ENCODE measurements at places on chromosomes 7 and 10.

DNA sequence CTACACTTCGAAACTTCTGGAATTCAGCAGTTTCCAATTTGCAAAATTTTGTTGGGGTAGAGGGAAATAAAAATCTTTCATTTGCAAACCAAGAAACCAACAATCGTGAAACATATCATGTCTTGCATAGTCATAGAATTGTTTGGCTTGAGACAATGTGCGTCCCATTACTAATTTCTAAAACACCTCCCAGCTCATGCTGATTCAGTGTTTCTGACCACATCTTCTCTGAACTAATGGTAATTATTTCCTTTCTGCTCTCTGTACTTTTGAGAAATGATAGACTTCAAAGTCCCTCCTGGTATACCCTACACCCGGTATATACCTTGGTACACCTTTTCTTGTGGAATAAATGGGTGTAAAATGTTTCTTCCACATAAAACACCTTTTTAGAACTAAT, 41.8 kb upstream of the TSPAN13 start:
- no peak for DNase-seq

DNA sequence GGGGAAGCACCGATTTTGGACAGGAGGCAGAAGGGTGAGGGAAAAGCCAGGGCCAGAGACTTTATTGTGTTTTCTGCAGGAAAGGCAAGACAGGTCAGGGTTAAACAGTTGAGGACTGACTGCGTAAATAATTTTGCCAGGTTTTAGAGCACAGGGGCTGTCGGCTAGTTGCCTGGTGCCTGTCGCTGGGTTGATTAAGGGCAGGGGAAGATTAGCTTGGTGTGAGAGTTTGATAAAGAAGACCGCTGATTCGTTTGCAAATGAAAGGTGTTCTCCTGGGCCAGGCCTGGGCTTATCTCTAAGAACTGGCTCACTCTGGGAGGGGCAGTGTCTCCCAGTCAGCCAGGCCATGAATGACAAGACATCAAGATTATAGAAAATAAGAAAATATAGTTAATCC, 75.6 kb downstream of the SLC37A3 start:
- DNase-seq = no peak

GRCh38 chr7:151759591-151760042, 117.3 kb downstream of the PRKAG2 start:
- DNase-seq = peak; percentile 31

- DNase-seq = no peak
These were observed 183.1 kb downstream of the GPAM start for GRCh38 chr10:112000466-112000865.

DNA sequence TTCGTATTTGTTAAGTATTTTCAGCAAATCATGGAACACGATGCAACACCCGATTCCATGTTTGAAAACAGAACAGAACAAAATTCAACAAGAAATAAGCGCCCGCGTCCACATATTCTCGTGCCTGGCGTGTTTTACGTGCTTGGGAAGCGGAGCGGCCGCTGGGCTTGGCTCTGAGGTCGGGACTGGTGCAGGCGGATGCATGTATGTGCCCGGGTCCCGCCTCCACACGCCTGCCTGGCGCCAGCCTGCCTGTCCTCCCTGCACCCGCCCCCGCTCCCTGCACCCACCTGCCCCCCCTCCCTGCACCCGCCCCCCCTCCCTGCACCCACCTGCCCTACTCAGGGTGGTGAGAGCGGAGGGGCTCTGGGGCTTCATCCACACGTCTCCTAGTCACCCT, 454.5 kb downstream of the DNAJB6 start:
- no peak for DNase-seq

DNA sequence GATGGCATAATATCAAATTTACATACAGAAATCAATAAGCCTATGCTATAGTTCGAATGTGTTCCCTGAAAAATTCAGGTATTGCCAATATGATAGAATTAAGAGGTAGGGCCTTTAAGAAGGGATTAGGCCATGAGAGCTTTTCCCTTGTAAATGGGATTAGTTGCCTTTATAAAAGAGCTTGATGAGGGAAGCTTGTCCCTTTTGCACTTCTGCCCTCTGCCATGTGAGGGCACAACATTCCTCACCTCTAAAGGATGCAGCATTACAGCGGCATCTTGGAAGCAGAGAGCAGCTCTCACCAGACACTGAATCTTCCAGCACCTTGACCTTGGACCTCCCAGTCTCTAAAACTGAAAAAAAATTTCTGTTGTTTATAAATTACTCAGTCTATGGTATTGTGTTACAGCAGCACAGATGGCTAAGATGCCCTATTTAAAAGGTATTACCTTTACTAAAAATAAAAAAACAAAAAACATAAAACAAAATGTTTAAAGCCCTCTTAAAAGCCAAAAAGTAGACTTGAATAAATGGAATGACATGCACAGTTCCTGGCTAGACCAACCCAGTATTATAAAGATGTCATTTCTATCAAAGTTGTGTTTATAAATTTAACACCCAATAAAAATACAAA, 909.6 kb downstream of the REEP3 start:
- no peak for DNase-seq

DNA sequence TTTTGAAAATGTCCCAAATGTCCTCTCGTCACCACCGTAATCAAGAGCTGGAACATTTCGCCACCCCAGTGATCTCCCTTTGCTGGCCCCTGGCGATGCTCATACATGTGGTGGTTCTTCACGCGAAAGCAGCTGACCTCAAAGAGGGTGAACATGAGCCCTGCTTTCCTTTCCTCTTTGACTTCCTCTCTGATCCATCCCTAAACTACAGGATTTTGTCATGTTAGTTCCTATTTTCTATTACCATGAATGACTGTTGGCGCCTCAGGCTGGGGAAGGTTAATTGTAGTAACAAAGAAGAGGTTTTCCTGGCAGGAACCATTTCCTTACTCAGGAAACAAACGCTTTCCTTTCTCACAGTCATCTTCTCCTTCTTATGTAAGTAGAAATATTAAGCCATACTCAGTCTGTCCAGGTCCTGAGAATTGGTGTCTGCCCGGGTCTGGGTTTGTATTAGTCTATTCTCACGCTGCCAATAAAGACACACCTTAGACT, 114.5 kb downstream of the INSYN2A start:
- DNase-seq = no peak

DNA sequence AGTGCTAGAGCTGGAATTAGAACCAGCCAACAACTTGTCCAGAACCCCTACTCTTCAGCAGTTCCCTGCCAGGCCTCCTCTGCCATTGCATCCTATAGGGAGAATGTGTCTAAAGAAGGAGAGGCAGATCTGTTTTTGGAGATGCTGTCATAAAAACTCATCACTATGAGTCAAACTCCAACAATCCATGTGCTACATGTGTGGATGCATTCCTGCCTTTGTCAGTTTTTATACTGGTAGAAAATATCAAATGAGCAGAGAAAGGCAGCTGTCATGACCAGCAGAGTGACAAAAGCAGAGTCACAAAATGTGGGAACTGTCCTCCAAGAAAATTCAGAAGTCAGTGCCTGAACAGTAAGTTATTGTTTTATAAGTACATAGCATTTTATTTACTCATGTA, 93.0 kb downstream of the ABLIM1 start:
- DNase-seq = no peak

DNA sequence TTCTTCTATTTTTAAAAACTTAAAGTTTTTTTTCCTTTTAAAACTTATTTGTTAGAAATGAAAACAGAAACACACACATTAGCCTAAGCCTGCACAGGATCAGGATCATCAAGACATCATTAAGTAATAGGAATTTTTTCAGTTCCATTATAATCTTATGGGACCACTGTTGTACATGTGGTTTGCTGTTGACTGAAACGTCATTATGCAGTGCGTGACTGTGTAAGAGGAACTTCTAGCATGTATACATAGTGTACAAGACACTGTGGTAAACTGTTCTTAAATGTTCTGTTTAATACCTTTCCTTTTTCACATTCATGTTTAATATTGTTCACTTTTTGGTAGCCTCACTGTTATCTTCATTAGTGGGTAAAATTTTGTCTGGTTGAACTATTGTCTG, 12.1 kb downstream of the ENTPD7 start:
- DNase-seq = no peak

- DNase-seq = no peak
These were observed 10.0 kb upstream of the KMT2E start for GRCh38 chr7:105003872-105004510.

GRCh38 chr7:30864101-30864500, 47.6 kb upstream of the AQP1 start:
- DNase-seq = no peak

DNA sequence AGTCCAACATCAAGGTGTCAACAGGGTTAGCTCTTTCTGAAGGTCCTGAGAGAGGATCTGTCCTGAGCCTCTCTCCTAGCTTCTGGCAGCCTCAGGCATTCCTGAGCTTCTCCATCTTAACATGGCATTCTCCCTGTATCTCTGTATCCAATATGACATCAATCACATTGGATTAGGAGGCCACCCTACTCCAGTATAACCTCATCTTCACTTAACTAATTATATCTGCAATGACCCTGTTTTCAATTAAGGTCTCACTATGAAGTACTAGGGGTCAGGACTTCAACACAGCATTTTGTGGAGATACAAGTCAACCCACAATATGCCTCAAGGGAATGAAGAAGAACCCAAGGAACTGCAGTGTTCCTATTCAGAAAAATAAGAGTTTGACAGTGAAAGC, 133.8 kb downstream of the RELN start:
- DNase-seq = no peak

- DNase-seq = no peak
These were observed 414.2 kb upstream of the PODXL start for GRCh38 chr7:131970602-131971001.

DNA sequence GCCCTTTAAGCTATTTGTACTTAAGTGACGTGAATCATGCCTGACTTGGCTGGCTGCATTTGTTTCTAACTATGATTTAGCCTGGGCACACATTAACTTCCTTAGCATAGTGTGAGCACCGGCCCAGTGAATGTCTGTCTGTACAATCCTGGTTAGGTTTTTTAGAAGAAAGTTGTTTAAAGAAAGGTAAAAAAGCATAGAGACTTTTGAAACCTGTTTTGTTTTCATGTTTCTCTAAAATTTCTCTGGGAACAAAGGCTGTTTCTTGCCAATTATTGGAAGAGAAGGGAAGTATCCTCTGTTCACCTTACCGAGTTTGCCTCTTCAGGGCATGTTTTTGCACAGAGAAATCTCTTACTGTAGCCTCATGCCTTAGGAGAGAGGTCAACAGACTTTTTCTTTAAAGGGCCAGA, 42.9 kb upstream of the MET start:
- DNase-seq = no peak

- DNase-seq = no peak
These were observed 1177.4 kb upstream of the PHF14 start for GRCh38 chr7:9796241-9796640.

DNA sequence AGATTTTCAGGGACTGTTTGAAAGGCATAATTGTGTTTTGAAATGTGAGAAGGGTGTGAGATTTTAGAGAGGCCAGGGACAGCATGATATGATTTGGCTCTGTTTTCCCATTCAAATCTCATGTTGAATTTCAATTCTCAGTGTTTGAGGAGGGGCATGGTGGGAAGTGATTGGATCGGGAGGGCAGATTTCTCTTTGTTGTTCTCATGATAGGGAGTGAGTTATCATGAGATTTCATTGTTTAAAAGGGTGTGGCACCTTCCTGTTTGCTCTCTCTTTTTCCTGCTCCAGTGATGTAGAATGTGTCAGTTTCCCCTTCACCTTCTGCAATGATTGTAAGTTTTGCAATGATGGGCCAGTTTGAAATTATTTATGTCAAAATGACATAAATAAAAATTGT, 113.0 kb upstream of the PCDH15 start:
- no peak for DNase-seq

DNA sequence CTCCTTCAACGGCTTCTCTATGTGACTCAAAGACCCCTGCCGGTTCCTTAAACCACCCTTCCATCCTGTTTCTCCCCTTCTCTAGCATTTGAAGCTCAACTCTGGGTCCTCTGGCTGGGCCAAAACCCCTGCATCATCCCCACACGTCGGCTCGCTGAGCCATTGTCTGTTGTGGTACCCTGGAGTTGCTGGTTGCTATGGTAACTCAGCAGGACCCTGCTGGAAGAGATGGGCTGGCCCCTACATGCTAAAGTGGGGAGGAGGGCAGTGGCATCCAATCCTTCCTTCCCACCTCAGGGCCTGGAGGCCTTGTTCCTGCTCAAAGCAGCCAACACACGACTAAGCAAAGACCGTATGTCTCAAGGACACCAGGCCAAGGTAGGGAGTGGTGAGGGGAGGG, 452.5 kb downstream of the PLXNA4 start:
- no peak for DNase-seq

DNA sequence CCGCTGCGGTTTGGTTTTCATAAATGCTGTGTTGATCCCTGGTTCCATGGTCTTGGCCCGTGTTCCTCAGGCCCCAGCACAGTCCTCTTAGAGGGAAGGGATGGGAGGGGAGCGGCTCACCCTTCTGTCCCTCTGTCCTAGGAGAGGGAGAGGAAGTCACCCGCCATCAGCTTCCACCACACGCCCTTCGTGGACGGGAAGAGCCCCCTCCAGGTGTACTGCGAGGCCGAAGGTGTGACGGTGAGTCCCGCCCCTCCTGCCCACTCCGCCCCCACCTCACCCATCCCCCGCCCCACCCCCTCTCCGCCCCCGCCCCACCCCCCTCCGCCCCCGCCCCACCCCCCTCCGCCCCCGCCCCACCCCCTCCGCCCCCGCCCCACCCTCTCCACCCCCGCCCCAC, 37.5 kb upstream of the DPYSL4 start:
- no peak for DNase-seq

GRCh38 chr7:128178611-128179010, 62.5 kb upstream of the LEP start:
- DNase-seq = no peak

DNA sequence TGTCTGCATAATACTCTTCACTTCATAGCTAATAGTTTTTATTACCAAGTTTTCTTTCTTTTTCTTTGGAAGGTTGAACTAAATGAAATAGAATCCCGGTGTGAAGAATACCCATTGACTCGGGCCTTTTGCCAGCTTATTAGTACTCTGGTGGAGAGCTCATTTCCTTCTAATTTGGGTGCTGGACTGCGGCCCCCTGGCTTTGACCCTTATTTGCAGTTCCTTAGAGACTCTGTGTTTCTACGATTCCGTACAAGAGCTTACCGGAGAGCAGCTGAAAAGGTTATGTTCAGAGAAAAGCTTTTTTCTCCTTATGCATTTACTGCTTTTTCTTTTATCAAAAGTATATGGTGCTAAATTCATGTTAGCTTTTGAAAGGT, 40.2 kb downstream of the NUP205 start:
- no peak for DNase-seq

- no peak for DNase-seq
These were observed 3.9 kb upstream of the PWWP2B start for GRCh38 chr10:132392811-132393694.

GRCh38 chr10:29595636-29596225, 39.0 kb downstream of the SVIL start:
- DNase-seq = no peak

DNA sequence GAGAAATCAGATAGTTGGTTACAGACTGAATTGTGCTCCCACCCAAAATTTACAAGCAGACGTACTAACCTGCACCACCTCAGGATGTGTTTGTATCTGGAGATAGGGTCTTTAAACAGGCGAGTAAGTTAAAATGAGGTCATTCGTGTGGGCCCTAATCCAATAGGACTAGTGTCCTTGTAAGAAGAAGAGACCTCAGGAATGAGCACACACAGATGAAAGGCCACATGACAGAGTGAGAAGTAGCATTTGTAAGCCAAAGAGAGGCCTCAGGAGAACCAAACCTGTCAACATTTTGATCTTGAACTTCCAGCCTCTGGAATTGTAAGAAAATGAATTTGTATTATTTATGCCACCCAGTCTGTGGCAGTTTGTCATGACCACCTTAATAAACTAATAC, 149.5 kb upstream of the VWC2 start:
- DNase-seq = no peak

All from NCI-H2029 (cell line).